ENCODE measurements at places on chromosomes 2 and 18. TPM values are rescaled to one million over a fixed set of nuclear protein-coding genes. Genes with fewer than 3 reads are reported as not detected.

Gene TNFAIP6
- 7.3 TPM for total RNA-seq

DNA sequence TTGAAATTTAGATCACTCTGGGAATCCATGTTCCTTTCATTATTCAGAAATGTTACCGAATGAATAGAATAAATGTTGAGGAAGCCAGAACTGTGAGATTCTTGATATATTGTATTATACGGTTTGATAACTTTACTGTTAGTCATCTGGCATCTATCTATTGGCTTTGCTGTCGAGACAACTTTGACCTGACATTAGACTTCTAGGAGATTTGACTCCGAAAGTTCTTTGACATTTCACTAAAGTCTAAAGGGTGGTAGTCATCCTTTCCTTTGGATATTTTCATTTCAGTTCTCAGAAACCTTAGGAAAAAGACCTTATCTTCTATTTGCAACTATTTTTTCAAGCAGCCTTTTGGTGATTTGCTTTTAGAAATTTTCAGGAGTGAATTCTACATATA is 1.9 kb downstream of the BMPR2 start:
- no peak for DNase-seq

DNA sequence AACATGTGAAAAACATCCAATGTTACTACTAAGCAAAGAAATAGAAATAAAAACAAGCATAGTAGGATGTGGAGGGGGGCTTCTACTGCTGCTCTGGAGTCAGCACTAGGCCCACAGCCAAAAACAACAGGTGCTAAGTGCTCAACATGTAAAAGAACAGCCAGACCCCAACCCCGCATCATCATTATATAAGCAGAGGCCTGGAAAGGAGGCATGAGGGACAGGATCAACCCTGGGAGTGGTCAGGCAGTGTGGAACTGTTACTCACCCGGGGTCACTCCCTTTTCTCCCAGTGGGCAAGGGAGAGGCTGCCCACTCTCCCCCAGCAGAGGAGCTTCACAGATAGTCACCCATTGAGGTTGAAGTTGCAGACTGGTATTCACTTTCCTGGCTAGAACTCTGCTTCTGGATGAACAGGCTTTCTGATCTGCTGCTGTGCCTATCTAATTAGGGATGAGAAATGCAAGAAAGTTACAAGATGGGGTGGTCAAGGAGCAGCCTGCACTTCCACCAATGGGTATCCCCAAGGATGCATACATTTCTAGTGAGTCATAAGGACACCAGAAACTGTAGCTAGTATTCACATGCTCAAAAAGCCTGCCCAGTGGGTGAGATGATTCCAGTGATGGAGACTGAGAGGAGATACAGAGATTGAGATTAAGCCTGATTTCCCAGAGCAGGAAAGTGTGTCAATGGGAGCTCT is 480.1 kb upstream of the TCF4 start:
- peak; percentile 83 for DNase-seq

- DNase-seq, result no peak
Observed at GRCh38 chr18:6558446-6559156, 143.9 kb upstream of the L3MBTL4 start.

DNA sequence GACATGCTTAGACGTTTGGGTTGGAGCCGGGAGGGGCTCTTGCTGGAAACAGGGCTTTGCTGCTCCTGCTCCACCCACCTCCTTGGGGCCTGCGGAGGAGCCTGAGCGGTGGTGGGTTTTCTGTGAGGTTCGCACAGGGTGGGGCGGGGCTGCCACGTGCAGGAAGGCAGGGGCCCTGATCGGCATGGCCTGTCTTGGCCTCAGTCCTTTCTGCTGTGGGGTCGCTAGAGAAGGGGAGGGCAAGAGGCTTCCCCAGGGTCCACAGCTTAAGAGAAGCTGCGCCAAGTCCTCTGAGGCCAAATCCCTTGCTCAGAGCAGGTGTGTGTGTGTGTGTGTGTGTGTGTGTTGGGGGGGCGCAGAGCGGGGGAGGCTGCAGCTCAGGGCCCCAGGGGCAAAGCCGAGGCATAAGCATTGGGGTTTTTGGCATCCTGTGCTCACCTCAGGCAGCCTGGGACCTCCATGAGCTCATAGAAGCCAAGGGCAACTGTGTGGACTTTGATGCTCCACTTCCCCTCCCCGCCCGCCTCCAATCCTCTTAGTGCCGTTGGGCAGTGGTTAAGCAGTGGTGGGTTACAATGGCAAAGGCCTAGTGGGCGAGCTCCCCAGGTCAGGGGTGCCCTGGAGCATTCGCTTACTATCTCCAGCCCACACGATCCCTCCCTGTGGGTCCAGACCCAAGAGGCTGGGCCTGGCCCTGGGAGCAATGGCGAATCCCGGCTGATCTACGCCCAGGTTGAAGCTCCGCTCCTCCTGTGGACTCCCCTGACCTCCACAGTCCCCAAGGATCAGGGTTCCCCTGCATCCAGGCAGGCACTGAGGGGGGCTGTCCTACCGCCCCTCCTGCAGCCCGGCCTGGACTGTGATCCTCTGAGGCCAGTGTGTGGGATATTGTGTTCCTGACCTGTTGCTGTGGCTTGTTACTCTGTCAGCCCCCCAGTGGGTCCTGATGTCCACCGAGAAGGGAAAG is 28.9 kb downstream of the TOGARAM2 start:
- DNase-seq, result no peak

DNA sequence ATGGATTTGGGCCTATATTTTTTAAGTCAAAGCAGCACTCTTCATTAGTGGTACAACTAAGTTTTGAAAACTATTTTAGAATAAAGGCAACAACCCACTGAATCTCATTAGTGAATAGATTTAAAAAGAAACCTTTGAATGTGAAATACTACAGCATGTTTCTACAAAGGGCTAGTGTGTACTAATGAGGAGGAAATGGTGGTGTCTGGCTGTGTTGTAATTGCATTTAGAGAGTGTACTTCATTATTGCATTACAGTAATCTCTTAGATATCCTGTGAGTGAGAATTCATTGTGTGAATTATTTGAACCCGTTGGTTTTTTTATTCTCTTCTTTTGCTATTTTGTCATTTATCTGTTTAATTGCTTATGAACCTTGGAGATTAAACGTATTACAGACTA is 575.4 kb upstream of the FAM98A start:
- no peak for DNase-seq

- no peak for DNase-seq
Observed at GRCh38 chr2:189726271-189726670, 36.3 kb downstream of the OSGEPL1 start.

All from RPMI7951 (cell line).